ENCODE measurements at places on chromosomes 2 and 18. TPM values are rescaled to one million over a fixed set of nuclear protein-coding genes. Genes with fewer than 3 reads are reported as not detected.

Gene CYP1B1
- total RNA-seq = 6.9 TPM

Gene ALLC
- total RNA-seq = 0.06 TPM

Gene TRIM43
- total RNA-seq = 0.07 TPM

Gene ASXL3
- not detected for total RNA-seq

Gene RPS27A
- 2,600 TPM for total RNA-seq

Data from A549 treated with CORT108297 at 1 μM for 4 hours (cell line).